ENCODE measurements at places on chromosomes 3 and 15.
A peak's percentile ranks its signal among the peaks of the same experiment; 100 is the strongest.

GRCh38 chr3:52319921-52320595 lies 3.9 kb downstream of the DNAH1 start:
- DNase-seq: no peak

GRCh38 chr3:154480033-154480432 lies 50.0 kb upstream of the GPR149 start:
- DNase-seq: no peak

GRCh38 chr3:33050071-33050653 lies 46.8 kb downstream of the GLB1 start:
- no peak for DNase-seq

GRCh38 chr3:32455609-32456428 lies 46.8 kb downstream of the CMTM6 start:
- no peak for DNase-seq

DNA sequence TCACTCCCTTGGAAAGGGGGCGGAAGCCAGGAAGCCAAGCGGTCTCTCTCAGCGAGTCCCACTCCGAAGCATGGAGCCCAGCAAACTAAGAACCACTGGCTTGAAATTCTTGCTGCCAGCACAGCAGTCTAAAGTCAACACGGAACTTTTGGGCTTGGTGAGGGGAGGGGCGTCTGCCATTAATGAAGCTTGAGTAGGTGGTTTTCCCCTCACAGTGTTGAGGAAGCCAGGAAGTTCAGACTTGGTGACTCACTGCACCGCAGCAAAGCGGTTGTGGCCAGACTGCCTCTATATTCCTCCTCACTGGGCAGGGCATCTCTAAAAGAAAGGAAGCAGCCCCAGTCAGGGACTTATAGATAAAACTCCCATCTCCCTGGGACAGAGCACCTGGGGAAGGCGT lies 665.4 kb upstream of the CBLB start:
- peak; percentile 47 for DNase-seq

GRCh38 chr3:121627622-121628021 lies 33.1 kb downstream of the HCLS1 start:
- DNase-seq: no peak

DNA sequence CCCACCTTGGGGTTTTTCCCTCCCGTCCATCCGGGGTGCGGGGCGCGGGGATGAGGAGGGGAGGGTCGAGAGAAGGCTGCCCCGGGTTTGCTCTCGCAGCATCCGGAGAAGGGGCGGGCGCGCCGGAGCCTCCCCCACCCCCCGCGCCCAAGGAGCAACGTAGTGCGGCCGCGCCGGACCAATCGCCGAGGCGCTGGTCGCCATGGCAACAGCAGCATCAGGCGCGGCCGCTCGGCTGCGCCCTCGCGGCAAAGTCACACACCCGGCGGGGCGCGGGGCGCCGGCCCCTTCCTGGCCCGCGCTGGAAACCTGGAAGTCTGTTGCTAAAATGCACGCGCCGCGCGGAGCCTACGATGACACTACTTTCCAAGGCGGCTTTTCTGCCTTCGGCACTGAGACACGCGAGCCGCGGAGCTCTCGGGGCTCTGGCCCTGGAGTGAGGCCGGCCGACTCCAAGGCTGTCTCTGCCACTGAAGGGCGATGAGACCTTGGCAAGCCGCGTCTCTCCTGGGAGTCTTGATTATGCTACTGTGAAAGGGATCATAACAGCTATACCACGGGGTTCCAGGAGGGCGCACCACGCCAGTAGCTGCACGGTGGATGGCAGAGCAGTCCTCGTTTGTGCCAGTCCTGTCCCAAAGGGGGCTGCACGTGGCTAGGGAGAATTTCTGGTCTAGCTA lies at the start of gene IQSEC1:
IQSEC1 (minus strand) TSS at position 104 of the 680 bp plus-strand sequence. CDS start 415 bp downstream, outside the sequence.
- peak; percentile 34 for DNase-seq

GRCh38 chr15:80010131-80010673 lies 39.2 kb upstream of the BCL2A1 start:
- DNase-seq: no peak

DNA sequence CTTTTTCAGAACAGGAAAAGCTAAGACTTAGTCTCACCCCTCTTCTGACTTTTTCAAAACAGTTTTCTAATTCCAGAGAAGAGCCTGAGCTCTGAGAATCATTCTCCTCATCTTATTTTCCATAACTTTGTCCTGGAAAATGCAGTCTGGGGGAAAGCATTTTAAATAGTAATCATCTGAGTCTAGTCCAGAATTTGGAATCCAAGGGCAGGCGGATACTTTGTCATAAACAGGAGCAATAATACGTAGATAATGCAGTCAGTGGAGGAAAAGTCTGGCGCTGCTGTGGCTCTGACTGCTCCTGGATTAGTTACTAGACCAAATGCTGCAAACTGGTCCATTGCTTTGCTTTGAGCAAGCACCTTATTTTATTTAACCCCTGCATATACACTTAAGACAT lies 285.0 kb downstream of the THSD4 start:
- no peak for DNase-seq

GRCh38 chr3:170565495-170565894 lies 20.4 kb downstream of the SLC7A14 start:
- no peak for DNase-seq

DNA sequence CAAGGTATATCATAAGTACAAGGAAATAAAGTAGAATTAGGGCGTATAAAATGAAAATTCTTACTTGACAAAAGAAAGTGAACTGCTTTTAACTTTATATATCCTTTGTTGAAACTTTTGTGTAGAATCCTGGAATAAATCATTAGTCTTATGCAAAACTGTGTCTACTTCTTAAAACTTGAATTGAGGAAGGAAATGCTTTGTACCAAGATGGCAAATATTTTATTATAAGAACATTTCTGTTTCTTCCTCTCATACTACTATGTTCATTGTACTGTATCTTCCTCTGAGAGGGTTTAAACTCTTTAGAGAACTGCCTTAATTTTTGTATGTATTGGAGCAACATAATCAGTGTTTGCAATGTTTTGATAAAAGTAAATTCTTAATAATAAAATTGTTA lies 42.0 kb downstream of the RASA2 start:
- DNase-seq: no peak

DNA sequence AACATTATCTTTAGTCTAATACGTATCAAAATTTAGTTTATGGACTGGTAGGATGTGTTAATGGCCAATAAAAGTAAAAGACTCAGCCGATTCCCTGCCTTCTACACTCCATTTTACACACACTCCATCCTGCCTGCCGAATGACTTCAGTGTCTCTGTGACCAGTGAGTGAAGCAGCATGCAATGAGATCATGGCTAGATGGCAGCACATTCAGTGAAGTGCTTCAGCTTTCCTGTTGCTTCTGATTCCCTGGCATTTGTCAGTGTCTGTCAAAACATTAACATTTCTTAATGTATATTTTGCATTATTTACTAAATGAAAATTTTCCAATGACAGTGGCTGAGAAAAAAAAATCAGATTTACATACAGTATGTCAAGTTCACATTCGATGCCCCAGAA lies 412.0 kb downstream of the FHIT start:
- DNase-seq: no peak

DNA sequence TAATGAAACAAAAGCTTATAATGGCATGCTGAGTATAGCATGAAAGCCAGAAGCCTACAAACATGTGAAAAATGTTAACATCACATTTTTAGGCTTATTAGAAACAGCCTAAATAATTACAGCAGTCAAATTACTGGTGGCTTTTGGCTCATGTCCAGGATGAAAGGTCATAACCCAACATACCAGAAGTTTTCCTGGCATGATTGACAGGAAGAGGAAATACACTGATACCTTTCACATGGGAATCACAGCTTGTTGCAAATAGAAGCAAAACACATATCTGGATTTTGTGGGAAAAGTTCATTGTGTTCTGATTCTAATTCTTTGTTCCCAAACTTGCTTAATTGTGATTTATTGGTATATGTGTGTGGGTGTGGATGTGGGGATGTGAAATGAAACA lies 393.5 kb upstream of the ARRDC4 start:
- DNase-seq: no peak

DNA sequence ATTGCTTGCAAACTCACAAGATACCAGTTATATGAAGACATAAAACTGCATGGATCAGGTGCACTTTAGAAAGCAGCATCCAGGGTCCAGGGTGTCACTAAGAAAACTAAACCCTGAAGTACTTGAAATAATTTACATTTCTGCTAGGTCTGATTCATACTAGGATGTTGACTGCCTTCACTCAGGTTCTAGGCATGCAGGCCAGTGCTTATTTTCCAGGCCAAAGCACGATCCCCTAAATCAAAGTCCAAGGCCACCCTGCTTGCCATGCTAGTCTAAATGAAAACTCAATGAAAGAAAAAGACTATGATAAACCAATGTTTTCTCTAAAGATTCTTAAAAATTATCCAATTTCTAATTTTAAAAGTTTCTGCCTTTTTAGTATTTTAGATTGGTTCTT lies 49.4 kb downstream of the GREM1 start:
- DNase-seq: no peak

DNA sequence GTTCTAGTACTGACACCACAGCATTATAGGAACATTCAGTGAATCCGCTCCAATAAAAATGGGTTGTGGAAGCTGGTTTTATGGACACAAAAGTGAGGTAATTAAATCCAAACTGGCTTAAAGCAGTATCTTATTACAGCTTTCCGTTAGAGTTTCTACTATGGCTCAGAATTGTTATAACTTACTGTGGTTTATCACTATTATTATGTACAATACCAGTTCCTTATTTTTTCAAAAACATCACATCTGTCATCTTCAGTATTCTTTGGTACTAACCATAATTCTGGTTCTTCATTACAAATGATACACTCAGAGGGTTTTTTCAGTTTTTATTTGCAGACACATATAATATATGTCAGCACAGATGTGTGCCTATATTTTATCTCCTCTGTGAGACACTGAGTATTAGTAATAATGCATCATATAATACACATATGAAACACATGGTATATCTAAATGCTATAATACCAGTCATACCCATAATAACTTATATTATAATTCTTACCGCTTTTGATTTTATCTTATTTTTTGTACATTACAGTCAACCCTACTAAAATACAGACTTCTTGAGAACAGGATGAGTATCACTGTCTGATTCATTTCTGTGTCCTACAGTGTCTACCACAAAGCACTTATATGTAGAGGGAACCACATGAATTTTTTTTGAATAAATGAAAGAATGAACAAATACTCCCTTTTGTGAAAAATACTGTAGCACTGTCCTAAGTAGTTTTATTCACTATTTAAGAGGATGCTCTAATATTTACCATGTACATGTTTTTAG lies 39.0 kb downstream of the CMSS1 start:
- DNase-seq: no peak

Measured in stimulated activated CD8-positive, alpha-beta memory T cell treated with anti-CD3 and anti-CD28 coated beads, Interleukin-7, amount 100 ng/mL, for 48 hours (primary cell).